RPMI7951 (cell line): ENCODE measurements at places on chromosomes 3 and 15. TPM values are rescaled to one million over a fixed set of nuclear protein-coding genes. Genes with fewer than 3 reads are reported as not detected.

CIAO2A gene
- total RNA-seq, result 223 and 280 TPM in 2 replicates

ACKR2 gene
- not detected in 2 replicates for total RNA-seq

MST1R gene
- total RNA-seq, result 0.29 and 0.36 TPM in 2 replicates

DIPK2A gene
- total RNA-seq, result 20.4 and 25.2 TPM in 2 replicates

CCR1 gene
- total RNA-seq, result 0.36 and 0.59 TPM in 2 replicates

GOLGA6L7 gene
- total RNA-seq, result not detected in 2 replicates

KLHDC8B gene
- total RNA-seq, result 28.1 and 28.7 TPM in 2 replicates

GPR156 gene
- 0.24 and 0.68 TPM in 2 replicates for total RNA-seq

GUCA1C gene
- not detected in 2 replicates for total RNA-seq

AHSG gene
- not detected in 2 replicates for total RNA-seq

ZNF662 gene
- total RNA-seq, result 0.29 and 0.72 TPM in 2 replicates

KLF15 gene
- 0.59 and 0.72 TPM in 2 replicates for total RNA-seq

POLR2M gene
- 308 and 563 TPM in 2 replicates for total RNA-seq

THPO gene
- not detected in 2 replicates for total RNA-seq

CHRFAM7A gene
- total RNA-seq, result not detected in 2 replicates

IQCF5 gene
- total RNA-seq, result not detected in 2 replicates

ST3GAL6 gene
- total RNA-seq, result 8.6 and 10.5 TPM in 2 replicates

ZWILCH gene
- 73.1 and 87.0 TPM in 2 replicates for total RNA-seq

SOX2 gene
- total RNA-seq, result 0.88 and 0.96 TPM in 2 replicates

SPSB4 gene
- total RNA-seq, result not detected in 2 replicates

DLL4 gene
- total RNA-seq, result 2.5 and 2.6 TPM in 2 replicates

TMCO5A gene
- not detected in 2 replicates for total RNA-seq

CNTN6 gene
- not detected in 2 replicates for total RNA-seq

ETV5 gene
- 81.2 and 96.5 TPM in 2 replicates for total RNA-seq

TNFSF10 gene
- total RNA-seq, result 8.3 and 11.7 TPM in 2 replicates
